ENCODE measurements at places on chromosomes 4 and X.

DNA sequence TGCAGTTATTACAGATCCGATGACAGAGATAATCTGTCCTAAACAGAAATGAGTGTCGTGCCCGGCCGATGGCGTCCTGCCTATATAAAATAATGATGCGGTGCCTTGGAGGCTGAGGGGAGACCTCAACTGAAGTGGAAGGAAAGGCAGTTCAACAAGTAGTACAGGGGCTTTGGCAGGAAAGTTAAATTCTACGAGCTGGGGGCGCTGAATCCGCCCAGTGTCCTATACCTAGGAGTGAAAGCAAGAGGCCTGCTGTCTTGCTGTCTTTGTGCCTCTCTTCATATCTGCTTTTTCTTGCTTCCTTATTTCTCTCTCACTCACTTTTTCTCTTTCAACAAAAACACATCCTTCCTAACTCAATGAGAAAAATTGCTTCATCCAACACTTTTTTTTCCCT lies 82.2 kb upstream of the PRPS2 start:
- no peaks in the 10 kb centered on the region for H3K4me1 ChIP-seq
- no peak for DNase-seq
- no peaks in the 10 kb centered on the region for H3K27me3 ChIP-seq

GRCh38 chrX:103800318-103800717 lies 23.7 kb downstream of the PLP1 start:
- no peaks in the 10 kb centered on the region for H3K27me3 ChIP-seq
- no peak overlapping the region for H3K27ac ChIP-seq
- H3K36me3 ChIP-seq = no peaks in the 10 kb centered on the region
- no peak overlapping the region for H3K4me3 ChIP-seq
- H3K4me1 ChIP-seq = no peaks in the 10 kb centered on the region
- DNase-seq = no peak

DNA sequence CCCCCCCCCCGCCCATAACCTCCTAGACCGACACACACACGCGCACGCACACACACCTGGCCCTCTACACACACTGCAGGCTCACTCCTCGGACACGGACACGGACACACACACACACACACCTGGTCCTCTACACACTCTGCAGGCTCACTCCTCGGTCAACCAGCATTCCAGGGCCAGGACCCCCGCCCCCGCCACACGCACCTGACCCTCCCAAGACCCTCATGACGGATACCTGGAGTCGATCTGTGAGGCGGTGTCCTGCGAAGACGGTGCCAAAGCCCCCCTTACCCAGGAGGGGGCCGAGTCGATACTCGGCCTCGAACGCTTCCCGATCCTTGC lies 552 bp downstream of the PIM2 start:
- H3K4me1 ChIP-seq = peaks cover 28% of the 10 kb centered on the region
- H3K36me3 ChIP-seq = peaks cover 14% of the 10 kb centered on the region
- H3K27ac ChIP-seq = peak overlapping the region; percentile 81
- H3K4me3 ChIP-seq = peak overlapping the region; percentile 66
- H3K27me3 ChIP-seq = no peaks in the 10 kb centered on the region

DNA sequence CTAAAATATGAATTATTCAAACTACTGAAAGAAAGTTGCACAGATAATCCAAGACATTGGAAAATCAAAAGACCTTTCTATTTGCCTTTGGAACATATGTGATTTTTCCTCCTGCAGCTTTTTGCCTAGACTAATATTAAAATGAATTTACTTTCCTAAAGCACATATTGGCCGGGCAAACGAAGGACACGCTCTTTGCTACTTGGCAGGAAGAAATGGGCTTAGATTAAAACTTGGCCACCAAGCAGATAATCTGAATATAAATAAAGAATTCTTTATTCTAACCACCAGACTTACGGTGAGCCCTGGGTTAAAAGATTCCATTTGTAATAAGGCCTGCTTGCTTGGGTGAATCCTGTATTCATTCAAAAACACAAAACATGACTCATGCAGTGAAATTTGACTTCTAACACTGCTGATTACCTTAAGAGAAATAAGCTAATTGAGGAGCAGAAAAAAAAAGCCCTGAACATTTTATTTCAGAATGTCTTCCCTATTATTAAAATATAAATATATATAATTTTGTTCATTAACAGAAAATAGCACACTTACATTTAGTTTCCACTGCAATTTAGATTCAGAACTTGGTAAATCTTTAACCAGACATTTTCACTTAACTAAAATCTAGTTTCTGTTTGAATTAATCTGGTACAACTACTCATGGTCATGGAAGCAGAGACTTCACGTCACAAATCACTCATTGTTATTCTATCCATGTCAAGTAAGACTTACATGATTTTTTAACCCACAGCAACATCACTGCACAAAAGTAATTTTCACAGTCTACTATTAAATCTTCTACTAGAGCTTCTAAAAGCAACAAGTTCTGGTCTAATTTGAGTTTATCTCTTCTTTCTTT lies 116.1 kb upstream of the PLAC1 start:
- H3K27ac ChIP-seq = no peak overlapping the region
- no peaks in the 10 kb centered on the region for H3K27me3 ChIP-seq
- no peaks in the 10 kb centered on the region for H3K4me1 ChIP-seq
- no peak for DNase-seq
- H3K4me3 ChIP-seq = no peak overlapping the region

DNA sequence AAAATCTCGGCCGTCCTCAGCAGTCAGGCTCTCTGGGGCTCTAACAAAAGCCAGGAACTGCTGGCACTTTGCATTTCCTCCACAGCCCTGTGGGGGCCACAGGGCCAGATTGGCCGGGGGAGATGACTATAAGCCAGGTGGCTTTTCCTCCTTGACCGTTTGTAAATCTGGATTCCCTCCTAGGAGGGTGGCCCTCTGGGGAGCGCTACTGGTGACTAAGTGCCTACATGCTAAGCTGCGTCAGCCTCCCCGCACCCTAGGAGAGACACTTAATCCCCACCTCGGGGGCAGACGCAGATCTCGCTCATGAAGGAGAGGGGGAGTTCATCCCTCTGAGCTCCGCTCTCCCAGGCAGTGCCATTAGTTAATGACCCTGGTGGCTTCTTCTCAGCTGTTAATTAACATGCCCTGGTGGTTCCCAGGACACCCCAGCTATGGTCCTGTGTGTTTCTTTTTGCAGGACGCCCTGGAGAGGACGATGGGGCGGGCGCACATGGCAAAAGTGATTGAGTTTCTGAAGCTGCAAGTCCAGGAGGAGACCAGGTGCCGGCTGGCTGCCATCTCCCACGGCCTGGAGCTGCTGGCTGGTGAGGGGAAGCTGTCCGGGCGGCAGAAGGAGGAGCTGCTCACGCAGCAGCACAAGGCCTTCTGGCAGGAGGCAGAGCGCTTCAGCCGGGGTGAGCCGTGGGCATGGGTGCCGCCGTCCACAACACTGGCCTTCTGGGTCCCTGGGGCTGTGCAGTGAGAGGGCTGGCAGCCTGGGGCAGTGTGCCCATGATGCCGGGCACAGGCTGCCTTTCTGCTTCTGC lies 41.6 kb downstream of the EVC start:
- no peak for DNase-seq
- peaks cover 52% of the 10 kb centered on the region for H3K36me3 ChIP-seq
- no peak overlapping the region for H3K27ac ChIP-seq
- H3K4me1 ChIP-seq = no peaks in the 10 kb centered on the region

- no peaks in the 10 kb centered on the region for H3K36me3 ChIP-seq
- peak overlapping the region; percentile 59 for H3K27ac ChIP-seq
- no peaks in the 10 kb centered on the region for H3K27me3 ChIP-seq
- no peak overlapping the region for H3K4me3 ChIP-seq
- H3K4me1 ChIP-seq = peaks cover 15% of the 10 kb centered on the region
- DNase-seq = peak; percentile 79
Measured at GRCh38 chr4:2787230-2788100, 5.4 kb upstream of the SH3BP2 start.

DNA sequence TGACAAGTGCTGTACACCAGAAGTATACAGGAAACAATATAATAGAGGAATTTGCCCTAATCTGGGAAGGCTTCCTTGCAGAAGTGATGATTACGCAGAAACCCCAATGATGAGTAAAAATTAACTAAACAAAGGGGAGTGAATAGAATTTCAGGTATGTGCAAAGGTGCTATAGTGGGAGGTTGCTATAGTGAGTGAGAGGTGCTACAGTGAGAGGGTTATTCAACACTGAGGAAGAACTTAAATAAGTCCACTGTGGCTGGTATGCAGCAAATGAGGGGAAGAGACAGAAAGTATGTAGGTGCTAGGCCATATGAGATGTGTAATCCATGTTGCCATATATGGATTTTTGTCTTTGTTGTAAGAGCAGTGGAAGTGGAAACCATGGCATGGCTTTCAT lies 69.5 kb downstream of the TRIM2 start:
- no peaks in the 10 kb centered on the region for H3K36me3 ChIP-seq
- DNase-seq = no peak
- no peak overlapping the region for H3K4me3 ChIP-seq
- H3K4me1 ChIP-seq = peaks cover 16% of the 10 kb centered on the region
- no peaks in the 10 kb centered on the region for H3K27me3 ChIP-seq

GRCh38 chr4:145487631-145488030 lies 6.0 kb downstream of the SMAD1 start:
- H3K36me3 ChIP-seq = no peaks in the 10 kb centered on the region
- peaks cover 52% of the 10 kb centered on the region for H3K4me1 ChIP-seq
- no peak overlapping the region for H3K27ac ChIP-seq
- no peak for DNase-seq
- no peaks in the 10 kb centered on the region for H3K27me3 ChIP-seq
- H3K4me3 ChIP-seq = no peak overlapping the region

- no peaks in the 10 kb centered on the region for H3K36me3 ChIP-seq
- H3K4me3 ChIP-seq = no peak overlapping the region
- no peaks in the 10 kb centered on the region for H3K27me3 ChIP-seq
- H3K4me1 ChIP-seq = peaks cover 25% of the 10 kb centered on the region
- DNase-seq = no peak
Measured at GRCh38 chr4:109989044-109989443, 76.4 kb downstream of the EGF start.

GRCh38 chr4:16160457-16160856 lies 65.8 kb downstream of the TAPT1 start:
- H3K4me3 ChIP-seq = no peak overlapping the region
- H3K27me3 ChIP-seq = no peaks in the 10 kb centered on the region
- peaks cover 43% of the 10 kb centered on the region for H3K36me3 ChIP-seq
- H3K4me1 ChIP-seq = no peaks in the 10 kb centered on the region

GRCh38 chr4:34365946-34366345 lies 1878.4 kb downstream of the ARAP2 start:
- H3K4me3 ChIP-seq = no peak overlapping the region
- H3K27ac ChIP-seq = no peak overlapping the region
- no peaks in the 10 kb centered on the region for H3K36me3 ChIP-seq
- no peaks in the 10 kb centered on the region for H3K27me3 ChIP-seq
- H3K4me1 ChIP-seq = no peaks in the 10 kb centered on the region

DNA sequence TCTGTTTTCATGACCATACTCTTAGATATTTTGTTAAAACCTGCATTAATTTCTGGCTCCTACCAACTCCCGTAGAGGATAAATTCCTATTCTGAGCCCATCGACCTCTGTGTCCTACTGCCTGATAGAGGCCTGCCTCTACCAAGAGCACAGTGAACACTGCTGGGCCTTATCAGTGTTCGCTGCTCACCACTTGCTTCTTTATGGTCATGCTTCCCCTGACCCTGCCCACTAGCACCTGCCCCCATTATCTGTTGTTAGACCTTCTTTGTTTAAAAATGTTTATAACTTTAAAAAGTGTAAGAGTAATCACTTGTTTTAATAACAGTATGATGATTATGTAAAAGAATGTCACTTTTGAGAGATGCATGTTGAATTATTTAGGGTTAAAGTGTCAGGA lies 6.1 kb downstream of the DAPP1 start:
- no peak for DNase-seq
- H3K36me3 ChIP-seq = no peaks in the 10 kb centered on the region
- H3K27me3 ChIP-seq = no peaks in the 10 kb centered on the region
- no peak overlapping the region for H3K27ac ChIP-seq
- no peak overlapping the region for H3K4me3 ChIP-seq
- peaks cover 6% of the 10 kb centered on the region for H3K4me1 ChIP-seq

- no peak overlapping the region for H3K4me3 ChIP-seq
- no peak for DNase-seq
- no peaks in the 10 kb centered on the region for H3K36me3 ChIP-seq
- H3K4me1 ChIP-seq = no peaks in the 10 kb centered on the region
- H3K27ac ChIP-seq = no peak overlapping the region
Measured at GRCh38 chrX:7435822-7436221, 287.9 kb upstream of the PUDP start.

- no peak overlapping the region for H3K27ac ChIP-seq
- H3K4me3 ChIP-seq = no peak overlapping the region
- H3K36me3 ChIP-seq = no peaks in the 10 kb centered on the region
- peaks cover 11% of the 10 kb centered on the region for H3K4me1 ChIP-seq
Measured at GRCh38 chrX:24498181-24498580, 33.1 kb downstream of the PDK3 start.

- no peak overlapping the region for H3K27ac ChIP-seq
- no peak for DNase-seq
Measured at GRCh38 chrX:57596109-57596508, 4.3 kb downstream of the ZXDB start.

- no peak overlapping the region for H3K27ac ChIP-seq
- no peaks in the 10 kb centered on the region for H3K4me1 ChIP-seq
- H3K36me3 ChIP-seq = no peaks in the 10 kb centered on the region
Measured at GRCh38 chrX:43835559-43835958, 46.7 kb downstream of the MAOB start.

DNA sequence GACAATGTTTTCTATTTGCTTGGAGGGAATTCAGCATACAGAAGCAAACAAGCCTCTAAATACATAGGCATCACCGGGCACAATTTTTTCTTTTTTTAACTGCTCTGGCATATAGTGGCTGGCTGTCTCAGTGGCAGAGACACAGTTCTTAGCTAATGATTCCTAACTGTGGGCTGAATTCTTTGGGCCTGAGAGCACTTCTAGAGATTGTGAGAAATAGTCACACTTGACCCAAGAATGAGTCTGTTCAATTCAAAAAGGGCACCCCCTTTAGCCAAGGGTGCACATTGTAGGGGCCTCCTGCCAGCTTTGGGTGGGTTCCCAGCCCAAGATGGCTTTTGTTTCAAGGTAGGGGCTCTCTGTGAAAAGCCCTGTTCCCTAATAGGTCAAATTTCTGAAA lies 345.7 kb downstream of the ARHGAP10 start:
- no peaks in the 10 kb centered on the region for H3K27me3 ChIP-seq
- no peaks in the 10 kb centered on the region for H3K4me1 ChIP-seq
- no peak overlapping the region for H3K4me3 ChIP-seq
- H3K27ac ChIP-seq = no peak overlapping the region
- DNase-seq = no peak
- peaks cover 66% of the 10 kb centered on the region for H3K36me3 ChIP-seq

DNA sequence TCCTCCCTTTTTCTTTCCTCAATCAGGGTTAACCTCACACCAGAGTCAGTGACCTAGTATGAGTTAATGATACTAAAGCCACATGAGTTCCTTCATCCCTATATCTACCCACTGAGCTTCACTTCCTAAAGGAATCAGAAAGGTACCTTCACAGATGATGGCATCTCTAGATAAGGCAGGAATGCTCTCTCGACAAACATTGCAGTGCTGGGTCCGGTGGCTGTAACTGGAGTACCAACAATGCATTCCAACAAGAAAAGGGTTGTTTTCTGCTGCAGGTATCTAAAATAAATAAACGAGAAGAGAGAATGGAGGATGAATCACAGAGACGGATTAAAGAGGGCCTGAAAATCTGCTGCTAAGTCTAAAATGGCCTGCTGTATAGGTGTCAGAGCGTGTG lies 66.7 kb downstream of the DGKK start:
- no peak overlapping the region for H3K27ac ChIP-seq
- H3K4me1 ChIP-seq = no peaks in the 10 kb centered on the region
- H3K36me3 ChIP-seq = no peaks in the 10 kb centered on the region
- no peak for DNase-seq
- H3K4me3 ChIP-seq = no peak overlapping the region

Data from suprapubic skin (tissue), 4 donors.